Stimulated activated naive B cell treated with anti-CD40 and anti-IgM and Interleukin-4, amounts not matched to agents 10 μg/mL and 1 μg/mL and 100 μg/mL, for 72 hours (primary cell): ENCODE measurements at places on chromosomes 1 and 21.

GRCh38 chr1:17662786-17663185, 92.3 kb upstream of the ACTL8 start:
- DNase-seq, result no peak

- DNase-seq, result no peak
Measured at GRCh38 chr1:116125758-116126157, 14.6 kb downstream of the MAB21L3 start.

DNA sequence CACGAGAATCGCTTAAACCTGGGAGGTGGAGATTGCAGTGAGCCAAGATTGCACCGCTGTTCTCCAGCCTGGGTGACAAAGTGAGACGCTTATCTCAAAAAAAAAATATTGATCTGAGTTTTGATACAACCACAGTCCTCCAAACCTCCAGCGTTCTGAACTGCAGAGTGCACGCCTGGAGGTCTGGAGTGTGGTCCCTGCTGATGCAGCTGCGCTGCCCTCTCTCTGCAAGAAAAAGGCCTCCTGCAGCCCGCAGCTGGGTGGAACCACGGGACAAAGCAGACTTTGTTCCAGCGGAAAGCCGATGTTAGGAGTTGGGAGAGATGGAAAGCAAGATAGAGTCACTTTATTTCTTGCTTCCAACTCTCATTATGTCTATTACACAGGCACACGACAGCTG, 144.9 kb upstream of the SOD1 start:
- no peak for DNase-seq

DNA sequence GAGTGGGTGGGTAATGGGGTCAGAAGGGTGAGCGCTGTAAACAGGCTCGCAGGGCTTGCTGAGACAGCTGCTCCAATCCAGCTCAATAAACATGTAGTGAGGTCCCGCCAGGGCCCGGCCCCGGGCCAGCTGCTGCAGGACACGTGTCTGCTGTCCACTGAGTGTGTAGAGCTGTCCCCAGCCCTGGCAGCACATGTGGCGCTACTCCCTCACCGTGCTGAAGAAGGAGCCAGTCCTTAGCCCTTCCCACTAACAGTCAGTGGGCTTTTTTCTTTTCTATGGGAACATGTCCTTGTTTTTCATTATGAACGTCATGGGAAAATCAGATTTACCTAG, 78.9 kb upstream of the C1orf174 start:
- no peak for DNase-seq

GRCh38 chr21:44871576-44872269, 1.8 kb downstream of the PTTG1IP start:
- no peak for DNase-seq

GRCh38 chr1:175219774-175220173, 27.2 kb upstream of the KIAA0040 start:
- no peak for DNase-seq

DNA sequence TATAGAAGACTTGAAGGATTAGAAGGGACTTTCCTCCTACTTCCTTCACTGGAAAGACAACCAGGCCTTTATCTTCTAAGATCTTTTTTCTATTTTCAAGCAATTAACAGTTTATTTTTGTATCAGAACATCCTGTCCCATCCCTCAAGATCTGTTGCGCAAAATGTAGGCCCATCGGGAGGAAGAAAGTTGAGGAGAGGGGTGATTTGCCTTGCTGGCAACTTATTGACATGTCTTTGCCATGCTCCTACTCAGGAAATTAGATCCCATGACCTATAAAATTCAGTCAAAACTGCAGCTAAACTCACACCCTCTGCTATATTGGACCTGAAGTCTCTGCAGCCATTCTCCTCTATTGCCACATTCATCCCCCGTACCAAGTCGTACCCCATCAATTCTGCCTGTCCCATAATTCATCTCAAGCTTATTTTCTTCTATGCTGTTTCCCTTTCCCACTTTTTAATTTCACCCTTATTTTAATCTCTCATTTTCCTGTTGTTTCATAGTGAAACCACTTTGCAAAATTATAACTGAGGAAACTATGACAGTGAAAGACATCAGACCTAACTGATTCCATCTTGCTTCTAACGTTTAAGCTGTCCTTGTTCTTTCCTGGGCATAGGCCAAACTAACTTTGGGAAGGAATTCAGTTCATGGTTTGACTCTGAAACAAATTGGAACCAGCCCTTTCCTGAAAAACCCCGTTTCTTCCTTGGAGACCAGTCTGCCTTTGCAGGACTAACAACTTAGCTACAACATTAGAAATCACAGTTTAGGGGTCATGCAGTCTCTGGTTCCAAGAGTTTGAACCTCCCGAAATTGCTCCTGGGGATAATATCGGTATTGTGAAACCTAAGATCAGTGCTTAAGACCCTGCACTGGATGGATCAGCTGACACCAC, 195.7 kb upstream of the PTBP2 start:
- DNase-seq, result no peak

DNA sequence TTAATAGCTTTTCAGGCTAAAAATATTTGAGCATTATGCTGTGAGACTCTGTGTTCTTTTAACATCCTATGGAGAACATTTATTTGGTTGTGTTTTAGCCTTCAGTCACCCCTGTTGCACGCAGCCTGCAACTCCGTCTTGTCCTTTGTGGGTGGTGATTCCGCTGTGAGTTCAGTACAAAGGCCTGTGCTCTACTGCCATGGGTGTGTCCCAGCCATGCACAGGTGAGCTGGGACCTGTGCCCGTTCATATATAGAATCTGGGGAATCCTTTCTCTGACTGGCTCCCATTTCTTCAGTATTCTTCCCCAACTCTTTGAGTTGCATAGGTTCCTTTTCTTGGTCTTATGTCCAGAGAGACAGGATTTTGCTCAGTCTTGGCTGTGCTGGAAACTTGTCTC, 61.4 kb downstream of the ACTL8 start:
- DNase-seq, result no peak

DNA sequence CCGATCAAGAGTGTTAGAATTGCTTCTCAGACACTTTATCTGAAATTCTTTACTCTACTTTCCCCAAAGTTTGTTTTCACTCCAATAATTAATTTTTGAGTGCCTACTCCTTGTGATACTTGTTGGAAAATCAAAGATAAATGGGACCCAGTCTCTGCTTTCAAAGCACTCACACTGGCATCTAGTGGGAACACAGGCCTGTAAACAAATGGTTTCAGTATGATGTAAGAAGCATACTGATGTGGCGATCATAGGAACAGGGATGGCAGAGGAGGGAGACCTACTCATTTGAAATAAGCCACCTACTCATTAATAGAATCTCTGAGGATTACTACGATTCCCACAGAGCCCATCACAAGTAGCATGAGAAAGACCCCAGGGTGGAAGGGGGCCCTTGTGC, 273.7 kb upstream of the ST6GALNAC5 start:
- no peak for DNase-seq

- DNase-seq, result no peak
Measured at GRCh38 chr1:50262436-50262835, 153.7 kb downstream of the ELAVL4 start.

DNA sequence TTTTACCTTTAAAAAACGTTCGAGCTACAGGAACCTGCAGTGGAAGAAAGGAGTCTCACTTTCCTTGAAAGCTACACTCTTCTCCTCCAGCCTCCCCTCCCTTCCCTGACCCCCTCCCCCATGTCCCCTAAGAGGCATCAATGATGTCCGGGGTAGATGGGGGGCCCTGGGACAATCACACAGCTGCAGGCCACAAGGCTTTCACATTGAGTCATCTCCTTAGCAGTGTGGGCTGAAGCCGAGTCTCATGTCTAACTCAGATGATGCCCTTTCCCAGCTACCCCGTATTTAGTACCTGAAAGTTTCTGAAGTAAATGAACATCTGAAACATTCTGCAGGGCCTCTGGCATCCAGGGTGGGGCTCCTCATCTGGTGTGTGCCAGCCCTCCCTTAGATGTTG, 6.3 kb upstream of the GPR25 start:
- peak; percentile 71 for DNase-seq

DNA sequence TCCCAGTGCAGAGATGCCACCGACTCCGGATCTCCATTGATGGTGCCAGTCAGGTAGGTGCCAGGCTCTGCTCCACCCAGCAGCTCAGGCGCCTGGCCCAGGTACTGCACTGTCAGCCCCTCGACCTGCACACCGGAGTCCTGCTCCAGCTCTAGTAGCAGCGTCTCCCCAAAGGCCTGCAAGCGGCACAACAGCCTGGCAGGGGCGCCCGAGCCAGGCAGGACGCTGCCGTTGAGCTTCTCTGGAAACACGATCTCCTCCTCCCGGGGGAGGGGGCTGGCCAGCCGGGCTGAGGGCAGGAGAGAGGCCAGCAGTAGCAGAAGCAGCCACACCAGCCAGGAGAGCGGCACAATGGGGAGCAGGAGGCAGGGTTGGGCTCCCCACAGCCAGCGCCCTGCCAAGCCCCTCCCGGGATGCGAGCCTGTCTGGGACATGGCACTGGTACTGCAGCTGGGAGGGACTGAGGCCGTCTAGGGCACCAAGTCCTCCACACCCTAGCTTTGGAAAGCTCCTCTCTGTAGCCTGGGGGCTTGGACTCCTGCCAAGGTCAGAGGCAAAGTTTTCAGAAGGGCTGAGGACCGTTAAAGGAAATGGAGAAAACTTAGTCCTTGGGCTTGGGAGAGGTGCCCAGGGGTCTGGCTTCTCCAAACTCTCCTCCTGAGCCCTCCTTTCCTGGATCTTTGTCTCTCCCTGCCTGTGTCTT, 509 bp downstream of the ADAMTS4 start:
- DNase-seq, result no peak

- DNase-seq, result no peak
Measured at GRCh38 chr1:101193733-101194169, 43.1 kb upstream of the S1PR1 start.
